ENCODE measurements at places on chromosomes 1 and 21. TPM values are rescaled to one million over a fixed set of nuclear protein-coding genes. Genes with fewer than 3 reads are reported as not detected.

YY1AP1 gene
- 52.3 TPM for total RNA-seq

ACP6 gene
- total RNA-seq: 15.5 TPM

ZNF593OS gene
- total RNA-seq: not detected

GRCh38 chr1:150562446-150563339 lies 13.5 kb downstream of the ADAMTSL4 start:
- no peaks in the 10 kb centered on the region for H3K36me3 ChIP-seq
- H3K27me3 ChIP-seq: no peaks in the 10 kb centered on the region
- H3K27ac ChIP-seq: peak overlapping the region; percentile 98
- peaks cover 43% of the 10 kb centered on the region for H3K4me1 ChIP-seq

- no peak for DNase-seq
- no peaks in the 10 kb centered on the region for H3K4me1 ChIP-seq
- peaks cover 2% of the 10 kb centered on the region for H3K36me3 ChIP-seq
- H3K27ac ChIP-seq: no peak overlapping the region
- no peak overlapping the region for H3K4me3 ChIP-seq
- no peaks in the 10 kb centered on the region for H3K27me3 ChIP-seq
These were observed 28.0 kb upstream of the SMPDL3B start for GRCh38 chr1:27906759-27907158.

DNA sequence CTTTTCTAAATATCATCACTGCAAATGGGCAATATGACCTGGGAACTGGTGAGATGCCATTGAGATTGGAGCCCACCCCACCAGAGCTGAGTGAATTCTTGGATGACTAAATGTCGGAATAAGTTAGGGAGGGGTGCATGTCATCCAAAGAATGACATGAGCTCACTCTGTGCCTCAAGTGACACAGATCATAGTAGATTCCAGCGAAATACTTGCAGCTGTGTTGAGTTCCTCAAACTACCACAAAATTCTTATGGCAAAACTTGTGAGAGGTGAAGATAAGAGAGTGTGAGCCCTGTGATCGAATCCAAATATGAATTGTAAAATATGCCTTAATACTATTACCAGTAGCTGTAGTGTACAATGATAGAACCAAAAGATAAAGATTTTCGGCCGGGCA lies 2.3 kb upstream of the TCP10L start:
- DNase-seq: no peak
- H3K4me1 ChIP-seq: no peaks in the 10 kb centered on the region
- H3K36me3 ChIP-seq: no peaks in the 10 kb centered on the region

DNA sequence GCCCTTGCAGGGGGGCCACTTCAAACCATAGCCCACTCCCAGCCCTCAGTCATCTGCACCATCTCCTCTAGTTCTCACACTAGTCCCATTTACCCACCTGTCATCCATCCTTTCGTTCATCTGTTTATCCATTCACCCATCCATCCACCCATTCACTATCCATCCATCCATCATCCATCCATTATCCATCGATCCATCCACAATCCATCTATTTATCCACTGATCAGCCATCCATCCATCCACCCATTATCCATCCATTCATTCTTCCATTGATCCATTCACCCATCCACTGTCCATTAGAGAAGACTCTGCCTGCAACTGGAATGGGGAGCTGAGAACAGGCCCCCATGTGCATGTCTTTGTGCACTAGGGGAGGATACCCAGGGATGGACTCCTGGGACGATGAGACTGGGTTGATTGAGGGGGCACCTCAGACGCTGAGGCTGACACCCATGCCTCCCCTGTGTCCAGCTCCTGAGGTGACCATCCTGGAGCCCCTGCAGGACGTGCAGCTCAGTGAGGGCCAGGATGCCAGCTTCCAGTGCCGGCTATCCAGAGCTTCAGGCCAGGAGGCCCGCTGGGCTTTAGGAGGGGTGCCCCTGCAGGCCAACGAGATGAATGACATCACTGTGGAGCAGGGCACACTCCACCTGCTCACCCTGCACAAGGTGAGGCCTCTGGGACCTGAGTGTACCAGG lies 97.9 kb downstream of the TRIM11 start:
- no peak overlapping the region for H3K4me3 ChIP-seq
- no peak overlapping the region for H3K27ac ChIP-seq
- no peak for DNase-seq
- H3K36me3 ChIP-seq: no peaks in the 10 kb centered on the region
- H3K27me3 ChIP-seq: no peaks in the 10 kb centered on the region
- H3K4me1 ChIP-seq: no peaks in the 10 kb centered on the region

DNA sequence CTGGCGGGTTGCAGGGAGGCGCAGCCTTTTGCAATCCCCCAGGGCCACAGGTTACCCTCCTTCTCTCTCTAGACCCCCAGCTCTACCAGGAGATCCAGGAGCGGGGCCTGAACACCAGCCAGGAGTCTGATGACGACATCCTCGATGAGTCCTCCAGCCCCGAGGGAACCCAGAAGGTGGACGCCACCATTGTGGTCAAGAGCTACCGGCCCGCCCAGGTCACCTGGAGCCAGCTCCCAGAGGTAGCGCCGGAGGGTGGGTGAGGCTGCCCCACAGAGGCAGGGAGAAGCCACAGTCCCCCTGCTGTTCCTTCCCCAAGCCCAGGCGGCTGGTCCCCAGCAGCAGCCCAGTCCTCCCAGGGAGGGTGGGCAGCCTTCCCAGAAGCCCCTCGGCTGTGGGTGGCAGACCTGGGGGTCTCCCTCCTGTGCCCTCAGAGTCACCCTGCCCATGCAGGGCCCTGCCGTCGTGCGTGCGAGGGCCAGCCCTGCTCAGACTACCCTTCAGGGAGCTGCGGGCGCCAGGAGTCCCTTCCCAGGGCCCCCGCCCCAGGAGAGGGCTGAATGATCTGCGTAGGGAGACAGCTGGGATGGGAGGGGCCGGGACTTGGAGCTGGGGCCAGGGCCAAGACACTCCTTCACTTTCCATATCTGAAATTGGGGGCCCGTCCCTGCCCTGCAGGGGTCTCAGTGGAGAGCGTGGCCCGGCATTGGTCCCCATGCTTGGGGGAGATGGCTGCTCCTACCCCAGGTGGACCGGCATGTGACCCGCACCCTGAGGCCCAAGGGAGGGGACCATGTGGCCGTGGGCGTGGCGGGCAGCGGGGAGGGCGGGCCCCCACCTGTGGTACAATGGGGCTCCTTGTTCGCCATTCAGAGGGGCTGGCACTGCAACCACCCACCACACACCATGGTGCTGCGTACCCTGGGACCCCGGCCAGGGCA lies 12.9 kb downstream of the ARHGEF16 start:
- H3K4me1 ChIP-seq: no peaks in the 10 kb centered on the region
- H3K36me3 ChIP-seq: no peaks in the 10 kb centered on the region
- no peaks in the 10 kb centered on the region for H3K27me3 ChIP-seq
- no peak overlapping the region for H3K27ac ChIP-seq

DNA sequence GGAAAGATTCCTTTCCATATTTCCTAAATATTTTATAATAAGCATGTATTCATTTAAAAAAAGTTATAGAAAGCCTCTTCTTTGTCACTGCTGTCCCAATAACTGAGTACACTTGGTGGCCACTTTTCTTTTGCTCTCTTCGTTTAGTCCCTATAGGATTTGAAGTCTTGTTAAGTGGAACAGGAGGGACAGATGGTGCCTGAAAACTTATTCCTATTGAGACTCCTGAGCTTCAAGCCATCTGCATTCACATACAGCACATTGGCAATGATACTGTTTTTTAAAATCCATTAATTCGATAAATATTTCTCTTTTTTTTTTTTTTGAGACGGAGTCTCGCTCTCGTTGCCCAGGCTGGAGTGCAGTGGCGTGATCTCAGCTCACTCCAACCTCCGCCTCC lies 2.0 kb upstream of the ZBTB40 start:
- H3K27me3 ChIP-seq: no peaks in the 10 kb centered on the region
- no peaks in the 10 kb centered on the region for H3K4me1 ChIP-seq
- DNase-seq: no peak
- no peak overlapping the region for H3K4me3 ChIP-seq
- no peak overlapping the region for H3K27ac ChIP-seq

DNA sequence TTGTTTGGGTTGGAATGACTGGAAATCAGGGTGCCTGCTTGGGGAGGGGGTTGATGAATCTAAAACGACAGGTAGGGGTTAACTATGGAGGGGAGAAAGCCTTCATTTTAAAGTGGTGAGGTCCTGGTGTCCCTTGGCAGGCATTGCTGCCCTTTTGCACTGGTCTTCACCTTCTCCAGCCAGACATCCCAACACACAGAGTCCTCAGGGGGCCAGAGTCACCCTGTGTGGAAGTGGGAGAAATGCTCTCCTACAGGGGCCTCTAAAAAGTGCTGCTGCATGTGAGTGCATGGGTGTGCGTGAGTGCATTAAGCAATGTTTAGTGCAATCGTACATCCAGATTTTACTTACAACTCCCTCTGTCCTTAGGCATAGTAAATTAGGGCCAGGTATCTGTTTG lies 39.0 kb downstream of the TEX35 start:
- H3K4me1 ChIP-seq: no peaks in the 10 kb centered on the region
- no peak overlapping the region for H3K27ac ChIP-seq
- no peaks in the 10 kb centered on the region for H3K36me3 ChIP-seq

DNA sequence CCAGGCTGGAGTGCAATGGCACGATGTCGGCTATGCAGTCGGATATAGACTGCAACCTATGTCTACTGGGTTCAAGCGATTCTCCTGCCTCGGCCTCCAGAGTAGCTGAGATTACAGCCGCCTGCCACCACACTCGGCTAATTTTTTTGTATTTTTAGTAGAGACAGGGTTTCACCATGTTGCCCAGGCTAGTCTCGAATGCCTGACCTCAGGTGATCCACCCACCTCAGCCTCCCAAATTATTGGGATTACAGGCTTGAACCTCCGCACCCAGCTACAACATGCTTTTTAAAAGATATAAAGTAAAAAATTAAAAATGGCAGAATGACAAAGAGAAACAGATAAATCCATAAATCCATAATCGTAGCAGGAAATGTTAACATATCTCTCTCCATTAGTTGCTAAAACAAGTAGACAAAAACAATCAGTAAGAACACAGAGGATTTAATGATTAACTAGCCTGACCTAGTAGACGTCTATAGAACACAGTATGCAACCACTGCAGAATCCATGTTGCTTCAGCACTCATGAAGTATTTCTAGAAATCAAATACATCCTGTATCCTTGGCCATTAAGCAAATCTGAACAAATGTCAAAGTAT lies 59.9 kb upstream of the SPOCD1 start:
- H3K27me3 ChIP-seq: no peaks in the 10 kb centered on the region
- H3K27ac ChIP-seq: no peak overlapping the region
- peaks cover 12% of the 10 kb centered on the region for H3K4me1 ChIP-seq

- no peaks in the 10 kb centered on the region for H3K4me1 ChIP-seq
- no peak overlapping the region for H3K27ac ChIP-seq
- H3K4me3 ChIP-seq: no peak overlapping the region
- H3K27me3 ChIP-seq: no peaks in the 10 kb centered on the region
- H3K36me3 ChIP-seq: no peaks in the 10 kb centered on the region
- no peak for DNase-seq
These were observed 89.3 kb downstream of the PLD5 start for GRCh38 chr1:242435200-242435599.

DNA sequence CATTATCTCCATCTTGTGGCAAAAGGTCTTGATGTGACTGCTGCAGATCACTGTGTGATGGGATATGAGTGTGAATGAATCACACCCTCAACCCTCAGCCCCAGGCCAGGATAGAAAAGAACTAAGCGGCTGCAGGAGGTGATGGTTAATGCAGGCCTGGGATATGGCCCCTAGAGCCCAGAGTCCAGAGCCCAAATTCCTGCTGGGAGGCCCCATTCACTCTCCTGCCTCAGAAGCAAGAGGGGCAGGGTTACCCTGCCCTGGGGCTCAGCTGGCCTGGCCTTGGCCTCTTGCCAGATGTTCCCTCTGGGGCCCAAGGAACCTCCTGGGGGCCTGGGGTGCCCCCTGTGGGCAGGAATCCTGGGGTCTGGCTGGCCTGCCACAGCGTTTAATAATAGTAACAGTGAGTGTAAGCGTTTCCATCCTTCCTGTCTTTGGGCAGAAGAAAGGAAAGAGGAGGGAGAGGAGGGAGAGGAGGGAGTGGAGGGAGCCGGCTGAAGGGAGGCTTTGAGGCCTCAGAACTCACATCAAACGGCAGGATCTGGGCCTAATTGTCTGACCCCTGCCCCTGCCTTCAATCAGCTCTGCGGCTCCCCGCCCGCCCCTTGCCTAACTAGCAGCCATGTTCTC lies 26.2 kb downstream of the DMAP1 start:
- DNase-seq: no peak
- no peaks in the 10 kb centered on the region for H3K27me3 ChIP-seq
- no peaks in the 10 kb centered on the region for H3K4me1 ChIP-seq
- H3K27ac ChIP-seq: no peak overlapping the region
- H3K4me3 ChIP-seq: no peak overlapping the region

DNA sequence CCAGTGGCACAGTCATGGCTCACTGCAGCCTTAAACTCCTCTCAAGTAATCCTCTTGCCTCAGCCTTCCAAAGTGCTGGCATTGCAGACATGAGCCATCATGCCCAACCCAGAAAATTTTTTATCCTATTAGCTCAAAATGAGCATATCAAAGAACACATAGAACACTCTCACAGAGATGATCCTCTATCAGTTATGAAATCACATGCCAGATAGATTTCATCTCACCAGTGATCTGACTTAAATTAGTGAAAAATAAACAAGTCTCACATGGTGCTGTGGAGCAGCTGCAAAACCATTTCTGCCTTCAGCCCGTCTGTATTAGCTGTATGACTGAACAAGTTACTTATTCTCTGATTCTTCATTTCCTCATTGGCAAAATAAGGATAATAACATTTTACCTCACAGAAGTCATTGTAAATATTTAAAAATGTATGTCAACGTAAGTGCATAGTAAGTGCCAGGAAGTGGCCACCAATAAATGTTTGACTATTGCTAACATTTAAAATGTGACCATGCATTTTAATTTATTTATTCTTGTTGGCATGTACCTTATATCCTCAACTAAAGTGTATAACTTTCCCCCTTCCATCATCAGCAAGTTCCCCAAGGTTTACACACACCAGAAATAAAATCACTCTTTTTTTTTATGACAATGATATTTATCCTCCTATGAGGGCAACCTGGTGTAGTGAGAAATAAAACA lies 29.0 kb upstream of the SLC19A2 start:
- no peak overlapping the region for H3K4me3 ChIP-seq
- DNase-seq: no peak
- H3K27me3 ChIP-seq: no peaks in the 10 kb centered on the region

DNA sequence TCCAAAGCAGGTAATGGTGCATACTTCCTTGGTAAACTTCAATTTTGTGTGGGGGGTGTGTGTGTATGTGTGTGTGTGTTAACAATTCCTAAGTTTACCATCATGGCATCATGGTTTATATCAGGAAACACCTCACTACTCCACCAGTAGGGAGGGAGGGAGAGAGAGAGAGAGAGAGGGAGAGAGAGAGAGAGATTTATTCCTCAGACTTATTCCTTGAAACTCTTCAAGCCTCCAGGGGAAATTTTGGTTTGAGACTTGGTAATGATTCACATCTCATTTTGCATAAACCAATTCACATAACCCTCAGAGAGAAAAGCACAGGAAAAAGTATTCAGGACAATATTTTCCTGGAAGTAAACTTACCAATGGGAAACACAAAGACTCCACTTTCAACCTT lies 115.0 kb downstream of the TTLL7 start:
- no peak overlapping the region for H3K27ac ChIP-seq
- H3K36me3 ChIP-seq: no peaks in the 10 kb centered on the region

GRCh38 chr21:46018615-46019014 lies 37.0 kb downstream of the COL6A1 start:
- no peak overlapping the region for H3K27ac ChIP-seq
- no peaks in the 10 kb centered on the region for H3K4me1 ChIP-seq
- DNase-seq: no peak
- no peak overlapping the region for H3K4me3 ChIP-seq
- H3K36me3 ChIP-seq: no peaks in the 10 kb centered on the region

All from GM12878 (cell line).